CMK (cell line): ENCODE measurements at places on chromosomes 1 and 21.

DNA sequence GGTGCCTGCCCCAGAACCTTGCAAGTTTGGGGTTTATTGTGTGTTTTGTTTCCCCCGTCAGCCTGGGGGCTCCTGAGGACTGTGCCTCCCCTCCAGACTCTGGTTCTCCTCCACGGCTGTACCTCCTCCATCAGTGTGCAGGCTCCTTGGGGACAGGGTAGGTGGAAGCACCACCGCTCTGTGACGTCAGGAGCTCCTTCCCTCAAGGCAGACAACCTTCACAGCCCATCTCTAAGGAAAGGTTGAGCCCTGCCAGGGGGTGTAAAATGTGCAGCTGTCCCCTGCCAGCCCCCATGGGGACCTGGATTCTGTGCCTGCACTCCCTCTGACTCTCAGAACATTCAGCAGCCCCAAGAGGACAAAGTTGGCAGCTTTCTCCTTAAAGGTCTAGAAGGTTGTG lies 465 bp upstream of the HSPB7 start:
- DNase-seq: no peak

DNA sequence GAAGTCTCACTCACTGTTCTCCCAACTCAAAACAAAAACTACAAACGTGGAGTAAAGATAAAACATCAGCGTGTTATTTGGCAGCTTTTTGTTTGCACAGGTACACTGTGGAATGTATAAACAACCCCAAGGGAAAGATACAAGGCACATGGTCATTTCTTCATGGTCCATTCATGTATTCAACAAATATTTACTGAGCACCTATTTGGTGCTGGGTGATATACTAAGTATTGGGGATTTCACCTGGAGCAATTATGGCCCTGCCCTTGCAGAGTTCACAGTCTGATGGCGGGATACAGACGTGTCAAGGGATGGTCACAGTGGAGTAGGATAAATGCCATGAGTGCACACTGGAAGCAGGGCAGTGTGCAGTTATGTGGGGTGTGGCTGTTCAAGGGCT lies 136.1 kb downstream of the SPATA46 start:
- DNase-seq: no peak

DNA sequence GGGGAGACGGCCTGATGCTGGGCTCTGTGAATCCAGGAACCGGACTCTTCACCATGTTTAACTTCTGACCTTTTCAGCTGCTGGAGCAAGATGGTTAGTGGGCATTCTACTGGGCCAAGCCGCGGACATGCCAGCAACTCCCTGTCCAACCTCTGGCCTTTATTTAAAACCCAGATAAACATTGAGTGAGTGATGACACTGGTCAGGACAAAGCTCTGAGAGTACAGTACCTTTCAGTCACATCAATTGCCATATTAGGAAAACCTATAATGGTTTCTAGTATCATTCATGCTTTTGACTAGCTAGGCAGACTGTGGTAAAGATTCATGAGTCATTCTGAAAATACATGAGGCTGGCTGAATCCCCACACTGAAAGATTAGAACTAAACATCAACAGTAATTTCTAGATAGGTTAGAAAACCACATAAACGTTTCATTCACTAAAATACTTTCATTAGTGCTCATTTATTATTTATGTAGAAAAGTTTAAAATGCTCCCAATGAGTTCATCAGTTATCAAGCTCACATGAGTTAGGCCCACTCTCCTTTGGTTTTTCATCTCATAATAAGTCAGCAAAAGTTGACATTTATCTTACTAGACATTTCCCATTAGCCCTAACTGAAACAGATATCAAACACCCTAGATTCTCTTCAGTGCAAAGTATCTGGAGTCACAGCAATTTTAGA lies 7.1 kb upstream of the ACTA1 start:
- no peak for DNase-seq

DNA sequence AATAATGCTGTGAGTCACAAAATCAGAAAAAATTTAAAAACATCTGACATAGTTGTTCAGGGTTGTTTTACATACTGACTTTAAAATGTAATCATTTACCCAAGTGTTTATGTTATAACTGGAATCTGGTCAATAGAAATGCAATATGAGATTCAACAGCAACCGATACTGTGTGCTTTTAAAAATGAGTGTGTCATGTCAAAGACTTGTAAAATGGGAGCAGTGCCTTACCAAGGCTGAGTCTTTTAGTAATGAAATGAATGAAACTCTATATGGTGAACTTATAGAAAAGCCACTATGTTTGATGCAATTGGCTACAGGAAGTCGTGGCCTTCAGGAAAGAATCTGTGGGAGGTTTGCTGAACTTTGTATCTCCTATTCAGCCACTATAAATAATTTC lies 570.2 kb downstream of the DPYD start:
- no peak for DNase-seq

DNA sequence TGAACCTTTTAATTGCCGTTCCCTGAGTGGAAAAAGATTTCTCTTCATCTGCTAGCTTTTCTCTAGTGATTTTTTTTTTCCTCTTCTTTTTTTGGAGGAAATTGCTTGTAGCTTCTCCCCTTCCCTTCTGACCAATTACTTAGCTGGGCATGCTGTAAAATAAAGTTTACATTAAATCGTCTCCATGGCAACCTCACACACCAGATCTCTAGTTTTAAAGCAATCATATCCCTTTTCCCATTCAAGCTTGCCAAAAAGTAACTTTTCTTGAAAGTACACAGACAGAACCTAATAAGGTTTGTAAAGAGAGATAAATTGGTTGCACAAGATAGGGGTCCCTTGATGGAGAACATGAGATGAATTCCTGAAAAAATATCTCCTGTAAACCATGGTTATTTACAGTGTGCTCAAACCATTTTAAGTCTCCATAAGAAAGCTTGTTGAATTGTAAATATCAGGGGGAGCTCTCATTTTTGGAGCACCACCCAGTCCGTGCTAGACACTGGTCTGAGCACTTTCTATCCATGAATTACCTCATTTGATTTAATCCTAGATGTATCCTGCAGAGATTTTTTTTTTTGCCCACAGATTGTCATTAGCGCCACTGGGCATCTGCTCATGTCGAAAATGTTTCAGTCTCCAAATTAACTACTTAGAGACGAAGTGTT lies 32.6 kb upstream of the HTR1D start:
- DNase-seq: no peak
